ENCODE measurements at places on chromosomes 1 and 21.

DNA sequence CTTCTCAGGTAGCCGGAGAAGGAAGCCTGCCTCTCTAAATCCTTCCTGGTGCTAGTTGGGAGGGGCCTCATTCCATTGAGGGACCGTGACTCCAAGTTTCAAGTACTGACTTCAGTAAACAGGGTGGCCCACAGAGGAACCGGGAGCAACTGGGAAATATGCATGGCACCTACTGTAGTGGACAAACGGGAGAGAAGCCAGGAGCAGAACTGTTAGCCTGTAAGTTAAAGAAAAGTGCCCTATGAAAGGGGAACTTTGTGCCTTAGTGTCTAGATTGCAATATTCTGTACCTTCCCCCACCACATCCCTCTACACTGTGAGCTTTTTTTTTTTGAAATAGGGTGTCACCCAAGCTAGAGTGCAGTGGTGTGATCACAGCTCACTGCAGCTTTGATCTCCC, 33.2 kb upstream of the KANK4 start:
- no peak for DNase-seq

GRCh38 chr1:221336126-221336525, 405.8 kb downstream of the DUSP10 start:
- DNase-seq = no peak

DNA sequence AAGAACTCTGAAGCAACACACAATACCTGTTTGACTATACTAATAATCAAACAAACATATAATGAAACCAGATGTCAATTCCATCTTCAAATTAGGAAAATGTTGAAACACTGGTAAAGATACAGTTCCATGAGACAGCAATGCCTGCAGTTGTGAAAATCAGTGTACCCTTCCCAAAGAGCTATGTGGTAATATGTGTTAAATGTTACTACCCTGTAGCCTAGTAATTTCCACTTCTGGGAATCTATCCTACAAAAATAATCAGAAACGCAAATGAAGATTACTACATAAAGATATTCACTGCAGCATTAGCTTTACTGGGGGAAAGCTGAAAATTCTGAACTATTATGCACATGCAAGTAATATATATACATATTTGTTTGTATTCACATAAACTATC, 16.9 kb downstream of the GLIS1 start:
- DNase-seq = no peak

DNA sequence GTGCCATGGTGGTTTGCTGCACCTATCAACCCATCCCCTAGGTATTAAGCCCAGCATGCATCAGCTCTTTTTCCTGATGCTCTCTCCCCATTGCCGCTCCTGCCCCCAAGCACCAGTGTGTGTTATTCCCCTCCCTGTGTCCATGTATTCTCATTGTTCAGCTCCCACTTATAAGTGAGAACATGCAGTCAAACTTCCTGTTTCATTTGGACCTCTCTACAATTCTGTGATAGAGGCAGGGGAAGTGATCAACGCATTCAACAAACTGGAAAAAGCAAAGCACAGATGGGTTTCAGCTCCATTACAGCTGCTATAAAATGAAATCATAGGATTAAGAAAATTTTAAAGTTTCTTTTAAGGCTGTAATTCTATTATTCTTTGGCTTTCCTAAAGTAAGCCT, 23.3 kb upstream of the CD55 start:
- no peak for DNase-seq

DNA sequence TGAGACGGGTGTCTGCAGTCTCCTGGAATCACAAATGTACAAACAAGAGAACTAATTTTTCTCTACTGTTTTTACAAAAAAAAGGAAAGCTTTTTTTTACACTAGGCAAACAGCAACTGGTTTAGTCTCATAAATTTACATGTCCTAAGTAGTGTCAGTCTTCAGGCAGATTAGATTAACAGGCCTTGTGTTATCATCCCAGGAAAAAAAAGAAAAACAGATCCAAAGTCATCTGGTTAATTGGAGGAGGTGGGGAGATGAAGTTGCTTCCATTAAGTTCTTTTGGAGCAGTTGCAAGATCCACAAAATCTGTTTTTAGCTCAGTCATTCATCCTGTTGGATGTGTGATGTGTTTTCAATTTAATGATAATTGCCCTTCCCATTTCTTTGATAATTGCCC, 363.5 kb upstream of the ADGRL2 start:
- DNase-seq = no peak

DNA sequence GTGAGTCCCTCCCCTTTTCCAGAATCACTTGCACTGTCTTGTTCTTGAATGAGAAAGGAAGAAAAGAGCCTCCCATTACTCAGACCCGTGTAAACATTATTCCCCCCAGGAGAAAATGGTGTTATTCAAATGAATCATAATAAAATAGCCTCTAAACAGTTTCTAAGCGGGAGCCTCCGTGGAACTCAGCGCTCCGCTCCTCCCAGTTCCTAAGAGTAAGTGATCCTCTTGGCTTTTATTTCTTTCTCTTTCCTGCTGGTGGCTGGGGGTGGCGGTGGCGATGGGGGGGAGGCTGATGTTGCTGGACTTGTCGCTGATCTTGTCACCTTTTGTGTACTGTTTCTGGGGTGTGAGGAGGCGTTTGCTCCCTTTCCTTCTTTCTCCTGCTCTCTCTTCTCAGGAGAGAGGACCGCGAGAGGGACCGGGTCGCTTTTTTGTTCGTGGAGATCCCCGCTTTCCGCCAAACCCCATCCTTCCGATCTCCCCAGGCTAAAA, 781 bp downstream of the PROX1 start:
- DNase-seq = no peak

- DNase-seq = no peak
These were observed 9.9 kb upstream of the RNF187 start for GRCh38 chr1:228477263-228477662.

DNA sequence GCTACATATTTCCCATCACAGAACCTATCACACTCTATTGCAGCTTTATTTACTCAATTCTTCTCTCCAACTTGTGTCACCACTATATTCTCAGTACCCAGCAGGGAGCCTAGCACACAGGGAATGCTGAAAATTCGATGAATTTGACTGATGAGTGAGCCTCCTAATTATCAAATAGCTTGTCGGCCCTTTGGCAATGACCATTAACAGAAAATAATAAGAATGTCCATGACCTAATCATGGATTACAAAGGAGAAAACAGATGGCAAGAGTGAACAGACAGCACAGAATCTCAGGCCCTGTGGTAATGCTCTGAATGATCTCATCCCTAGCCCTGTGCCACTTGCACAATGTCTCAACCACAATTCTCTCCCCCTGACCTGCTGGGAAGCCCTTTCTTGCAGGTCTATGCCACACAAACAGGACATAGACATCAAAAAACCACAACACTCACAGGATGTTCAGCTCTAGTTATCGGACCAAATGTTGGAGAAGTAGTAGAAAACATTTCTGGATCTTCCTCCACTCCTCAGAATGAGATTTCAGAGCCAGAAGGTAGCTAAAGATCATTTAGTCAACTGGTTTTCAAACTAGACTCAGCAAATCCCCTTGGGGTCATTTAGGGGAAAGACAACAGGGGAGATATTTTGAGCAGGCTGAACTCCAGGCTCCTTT, 68.4 kb downstream of the LUZP1 start:
- peak; percentile 57 for DNase-seq

- no peak for DNase-seq
These were observed 34.3 kb downstream of the CNST start for GRCh38 chr1:246600579-246600978.

- no peak for DNase-seq
These were observed 15.9 kb downstream of the CLDN14 start for GRCh38 chr21:36463991-36464390.

DNA sequence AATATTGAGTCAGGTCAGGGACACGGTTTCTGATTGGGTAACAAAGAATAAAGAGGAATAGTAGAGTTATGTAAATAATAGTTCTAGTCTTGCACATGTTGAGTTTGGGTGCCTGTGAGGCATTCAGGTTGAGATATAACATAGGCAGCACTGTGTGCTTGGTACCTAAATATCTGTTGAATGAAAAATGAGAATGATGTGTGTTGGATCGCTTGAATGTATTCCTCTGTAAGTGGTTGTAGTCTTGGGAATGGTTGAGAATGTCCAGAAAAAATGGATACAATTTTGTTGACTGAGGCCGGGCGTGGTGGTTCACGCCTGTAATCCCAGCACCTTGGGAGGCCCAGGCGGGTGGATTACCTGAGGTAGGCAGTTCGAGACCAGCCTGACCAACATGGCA, 116.3 kb upstream of the HNRNPU start:
- no peak for DNase-seq

- DNase-seq = no peak
These were observed 15.5 kb downstream of the MORN1 start for GRCh38 chr1:2375923-2376260.

- DNase-seq = no peak
These were observed 31.8 kb downstream of the KIF1B start for GRCh38 chr1:10242135-10242534.

DNA sequence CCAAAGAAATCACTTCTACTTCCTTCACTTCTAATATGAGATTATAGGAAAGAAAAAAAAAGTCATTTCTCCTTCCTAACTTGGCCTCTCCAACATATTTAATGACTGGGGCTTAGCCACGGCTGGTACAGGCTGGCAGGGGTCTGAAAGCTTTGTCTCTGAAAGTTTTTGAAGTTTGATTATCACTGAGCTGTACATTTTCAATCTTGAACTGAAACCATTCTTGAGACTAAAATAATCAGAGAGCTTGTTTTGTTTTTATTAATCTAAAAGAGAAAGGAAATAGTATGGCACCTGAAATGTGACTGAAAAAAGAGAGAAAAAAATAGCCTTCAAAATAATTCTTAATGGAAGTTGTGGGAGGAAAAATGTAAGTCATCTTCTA, 3.8 kb upstream of the KRTAP19-8 start:
- no peak for DNase-seq

DNA sequence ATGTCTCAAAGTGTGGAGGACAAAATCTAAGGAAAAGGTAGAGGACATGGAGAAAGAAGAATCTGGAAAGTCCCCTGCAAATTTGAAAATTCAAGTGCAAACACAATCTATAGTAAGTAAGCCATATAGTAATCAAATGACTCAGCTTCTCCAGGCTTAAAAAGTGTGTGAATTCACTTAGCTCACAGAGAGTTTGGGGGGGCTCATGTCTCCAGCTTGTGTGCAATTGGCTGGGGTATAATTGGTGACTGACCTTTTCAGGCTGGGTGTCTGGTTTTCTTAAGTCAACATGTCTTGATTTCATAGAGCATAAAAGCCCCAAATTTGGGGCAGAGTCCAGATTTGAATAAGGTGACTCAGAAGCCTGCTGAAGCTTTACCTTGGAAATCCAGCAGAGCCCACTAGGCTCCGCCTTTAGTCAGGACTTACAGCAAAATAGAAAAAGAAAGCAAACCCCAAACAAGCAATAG, 8.6 kb downstream of the CLDN14 start:
- peak; percentile 40 for DNase-seq

DNA sequence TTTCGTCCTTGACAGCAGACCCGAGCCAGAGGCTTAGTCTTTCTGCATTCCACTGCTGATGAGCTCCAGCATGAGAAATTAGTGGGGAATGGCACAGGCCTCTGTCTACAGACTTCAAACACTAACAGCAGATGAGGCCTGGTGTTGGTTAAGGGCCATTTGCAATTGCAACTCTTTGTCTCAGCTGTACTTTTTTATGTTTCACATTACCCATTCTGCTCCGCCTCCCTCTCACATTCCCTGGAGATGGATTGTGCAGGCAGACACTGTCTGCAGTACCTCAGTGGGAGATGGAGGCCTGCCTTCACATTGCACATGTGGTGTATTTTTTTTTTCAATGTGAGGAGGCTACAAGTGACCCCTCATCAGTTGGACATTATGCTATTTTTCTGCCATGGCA, 370.2 kb downstream of the DUSP10 start:
- DNase-seq = no peak

DNA sequence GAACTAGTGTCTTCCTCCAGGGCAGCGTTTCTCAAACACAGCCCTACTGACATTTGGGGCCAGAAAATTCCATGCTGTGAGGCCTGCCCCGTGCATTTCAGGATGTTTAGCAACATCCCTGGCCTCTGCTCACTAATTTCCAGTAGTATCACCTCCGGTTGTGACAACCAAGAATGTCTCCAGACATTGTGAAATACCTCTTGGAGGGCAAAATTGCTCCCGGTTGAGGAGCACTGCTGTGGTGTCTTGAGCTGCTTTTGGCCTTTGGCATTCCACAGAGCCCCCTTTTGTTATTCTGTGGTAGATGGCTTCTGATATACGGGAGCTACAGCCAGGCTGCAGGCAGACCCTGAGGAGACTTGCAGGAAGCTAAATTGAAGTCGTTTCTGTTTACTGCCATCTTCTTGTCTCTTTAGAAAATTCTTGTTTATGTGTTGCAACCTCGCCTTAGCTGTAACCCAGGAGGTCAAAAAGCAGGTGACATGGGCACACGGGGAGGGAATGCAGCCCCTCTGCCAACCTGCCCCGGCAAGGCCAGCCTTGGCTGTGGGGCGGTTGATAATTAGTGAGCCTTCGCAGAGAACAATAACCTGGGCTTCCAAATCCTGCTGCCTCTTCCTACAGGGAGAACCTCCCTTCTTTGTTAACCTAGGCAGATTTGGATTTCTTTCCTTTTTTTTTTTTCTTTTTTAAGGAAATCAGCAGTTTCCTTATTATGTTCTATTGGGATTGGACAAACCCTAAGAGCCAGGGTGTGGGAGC, 74.7 kb upstream of the AKT3 start:
- no peak for DNase-seq

GRCh38 chr1:70978623-70979022, 69.0 kb downstream of the PTGER3 start:
- no peak for DNase-seq

DNA sequence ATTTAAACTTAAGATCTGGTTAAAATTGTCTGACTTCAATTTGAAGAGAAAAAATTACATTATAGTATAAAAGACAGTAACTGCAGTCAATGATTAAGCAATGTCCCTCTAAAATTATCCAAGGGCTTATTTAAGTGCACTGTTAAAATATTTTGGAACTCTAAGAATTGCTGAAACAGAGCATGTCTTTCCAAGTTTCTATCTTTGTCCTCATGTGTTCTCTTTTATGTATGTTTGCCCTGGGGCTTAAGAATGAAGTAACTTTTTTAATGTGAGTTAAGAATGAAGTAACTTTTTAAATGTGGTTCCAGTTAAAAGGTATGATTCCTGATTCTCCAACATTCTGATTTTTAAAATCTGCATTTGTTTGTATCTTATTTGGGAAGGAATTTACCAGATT, 69.0 kb upstream of the MARK1 start:
- no peak for DNase-seq

DNA sequence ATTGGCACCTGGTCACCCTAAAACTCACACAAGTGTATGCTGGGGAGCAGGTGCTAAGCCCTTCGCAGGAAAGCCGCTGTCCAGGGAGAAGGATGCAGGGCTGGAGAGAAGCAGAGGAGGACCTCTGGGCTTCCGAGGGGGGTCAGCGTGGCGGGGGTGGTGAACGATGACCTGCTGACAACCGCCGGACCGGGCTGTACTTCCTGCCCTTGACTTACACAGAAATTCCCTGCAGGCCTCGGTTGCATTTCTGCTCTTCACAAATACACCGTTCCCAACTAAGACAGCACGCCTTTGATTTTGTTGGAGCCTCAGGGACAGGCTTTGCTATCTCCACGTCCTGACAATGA, 37.6 kb downstream of the SLC2A7 start:
- no peak for DNase-seq

GRCh38 chr1:159483501-159483900, 44.0 kb downstream of the OR10J1 start:
- no peak for DNase-seq

- DNase-seq = no peak
These were observed 1.3 kb downstream of the MEF2D start for GRCh38 chr1:156499194-156499841.
